K562 (cell line): ENCODE measurements at places on chromosomes 12 and 14.

GRCh38 chr12:15526033-15526432, 203.7 kb downstream of the PTPRO start:
- no peak for DNase-seq

DNA sequence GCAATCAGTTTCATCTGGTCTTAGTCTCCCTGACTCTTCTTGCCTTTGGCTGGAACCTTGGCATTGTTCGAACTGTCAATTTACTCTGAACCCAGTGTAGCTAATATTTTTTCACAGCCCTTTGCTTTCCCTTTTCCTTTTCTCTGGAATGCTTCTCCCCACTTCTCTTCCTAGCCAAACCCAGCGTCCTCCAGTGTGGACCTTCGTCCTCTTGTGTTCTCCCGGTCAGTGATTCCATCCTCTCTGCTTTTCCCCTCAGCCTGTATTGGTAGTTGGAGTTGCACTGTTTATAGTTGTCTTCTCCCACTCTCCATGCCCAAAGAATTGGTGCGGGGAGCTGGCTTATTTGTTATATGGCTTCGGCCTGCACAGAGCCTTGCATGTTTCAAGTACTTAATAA, 9.4 kb downstream of the ACVR1B start:
- no peak for DNase-seq

DNA sequence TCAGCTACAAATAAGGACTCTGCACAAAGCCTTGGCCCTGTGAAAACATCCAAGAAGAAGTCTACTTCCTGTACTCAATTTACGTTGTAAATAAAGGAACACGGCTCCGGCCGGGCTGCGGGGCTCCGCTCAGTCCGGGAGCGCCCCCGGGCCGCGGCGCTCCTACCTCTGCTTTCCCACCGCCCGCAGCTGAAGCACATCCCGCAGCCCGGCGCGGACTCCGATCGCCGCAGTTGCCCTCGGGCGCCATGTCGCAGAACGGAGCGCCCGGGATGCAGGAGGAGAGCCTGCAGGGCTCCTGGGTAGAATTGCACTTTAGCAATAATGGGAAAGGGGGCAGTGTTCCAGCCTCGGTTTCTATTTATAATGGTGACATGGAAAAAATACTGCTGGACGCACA, 502.3 kb upstream of the FOXG1 start:
- no peak for DNase-seq

DNA sequence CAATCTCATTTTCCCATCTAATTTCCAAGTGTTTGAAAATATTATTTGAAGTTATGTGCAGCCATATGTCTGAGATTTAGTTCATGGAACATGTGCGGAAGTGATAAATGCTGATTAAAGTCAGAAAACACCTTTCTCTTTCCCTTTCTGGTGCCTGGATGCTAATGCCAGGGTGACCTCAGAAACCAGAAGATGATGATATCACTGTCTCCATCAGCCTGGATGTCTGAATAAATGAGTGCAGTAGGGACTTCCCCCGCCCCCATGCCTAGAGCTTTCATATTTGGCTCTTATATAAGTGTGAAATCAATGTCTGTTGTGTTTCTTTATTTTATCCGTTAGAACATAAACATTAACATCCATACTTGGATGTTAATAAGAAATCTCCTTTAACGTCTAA, 261.9 kb upstream of the LRIG3 start:
- DNase-seq = no peak

DNA sequence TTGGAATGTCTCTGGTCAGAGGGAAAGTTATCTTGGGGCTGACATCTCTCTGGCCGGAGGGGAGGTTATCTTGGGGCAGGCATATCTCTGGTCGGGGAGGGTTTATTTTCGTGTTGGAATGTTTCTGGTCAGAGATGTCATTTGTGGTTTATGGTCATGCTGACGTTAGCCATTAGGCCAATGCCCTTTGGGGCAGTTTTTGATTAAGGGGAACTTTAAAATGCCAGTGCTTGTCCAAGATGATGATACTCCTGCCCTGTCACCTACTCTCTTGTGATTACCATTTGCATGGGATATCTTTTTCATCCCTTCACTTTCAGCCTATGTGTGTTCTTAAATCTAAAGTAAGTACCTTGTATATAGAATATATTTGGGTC, 29.0 kb upstream of the A2M start:
- no peak for DNase-seq

- DNase-seq = no peak
These were observed 23.9 kb downstream of the NID2 start for GRCh38 chr14:52044791-52045522.

- DNase-seq = no peak
These were observed 92.6 kb upstream of the ZFP36L1 start for GRCh38 chr14:68885226-68886108.

DNA sequence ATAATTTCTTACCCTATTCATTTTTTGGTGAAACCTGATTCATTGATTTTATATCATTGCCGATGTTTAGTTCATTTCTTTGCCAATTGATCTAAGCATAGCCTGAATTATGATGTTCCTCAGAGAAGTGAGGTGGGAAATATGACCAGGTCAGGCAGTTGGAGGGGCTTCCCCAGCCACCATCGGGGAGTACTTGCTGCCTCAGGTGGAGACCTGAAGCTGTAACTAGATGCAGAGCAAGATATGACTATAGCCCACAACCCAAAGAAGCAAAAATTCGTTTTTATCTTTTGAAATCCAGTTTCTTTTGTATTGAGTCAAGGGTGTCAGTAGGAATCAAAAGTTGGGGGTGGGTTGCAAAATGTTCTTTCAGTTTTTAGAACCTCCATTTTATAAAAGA, 7.9 kb downstream of the PTGDR start:
- DNase-seq = no peak

DNA sequence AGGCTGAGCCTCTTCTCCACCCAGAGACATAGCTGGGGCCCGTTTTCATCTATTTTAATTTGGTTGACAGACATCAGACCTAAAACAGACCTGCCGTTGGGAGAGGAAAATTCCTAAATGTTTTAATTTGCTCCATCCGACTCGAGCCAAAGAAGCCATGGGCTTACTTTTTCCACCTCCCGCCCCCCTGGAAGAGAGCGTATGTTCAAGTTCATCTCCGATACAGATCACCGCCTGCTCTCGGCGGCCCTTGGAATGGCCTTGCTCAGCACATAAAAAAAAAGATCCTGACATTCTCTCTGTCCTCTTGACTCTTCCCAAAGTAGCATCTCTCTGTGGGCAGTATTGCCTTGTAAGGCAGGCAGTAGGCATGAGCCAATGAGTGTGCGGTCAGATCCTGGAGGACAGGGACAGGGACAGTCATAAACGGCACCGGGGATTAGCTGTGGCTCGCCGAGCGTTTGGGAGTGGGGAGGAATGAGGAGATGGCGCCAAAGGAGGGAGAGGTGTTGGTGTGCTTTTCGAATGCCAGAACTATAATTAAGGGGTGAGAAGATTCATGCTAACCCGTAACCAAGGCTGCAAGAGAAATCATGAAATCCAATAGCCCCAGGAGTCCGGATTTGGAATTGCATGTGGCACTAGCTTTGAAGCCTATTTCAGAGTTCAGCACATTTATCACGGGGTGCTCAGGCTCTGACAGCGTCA, 47.9 kb upstream of the MEG3 start:
- DNase-seq = no peak

- no peak for DNase-seq
These were observed 21.7 kb downstream of the PTPN21 start for GRCh38 chr14:88533064-88533602.

- DNase-seq = peak; percentile 55
These were observed 1.2 kb downstream of the TARBP2 start for GRCh38 chr12:53502331-53502730.

GRCh38 chr14:102764220-102764671, 13.0 kb upstream of the TRAF3 start:
- DNase-seq = no peak
